ENCODE measurements at places on chromosomes 13 and 19.

GRCh38 chr13:45048890-45049407, 59.6 kb downstream of the GPALPP1 start:
- no peak for DNase-seq

GRCh38 chr19:40367577-40368434, 19.3 kb downstream of the PLD3 start:
- DNase-seq: no peak

DNA sequence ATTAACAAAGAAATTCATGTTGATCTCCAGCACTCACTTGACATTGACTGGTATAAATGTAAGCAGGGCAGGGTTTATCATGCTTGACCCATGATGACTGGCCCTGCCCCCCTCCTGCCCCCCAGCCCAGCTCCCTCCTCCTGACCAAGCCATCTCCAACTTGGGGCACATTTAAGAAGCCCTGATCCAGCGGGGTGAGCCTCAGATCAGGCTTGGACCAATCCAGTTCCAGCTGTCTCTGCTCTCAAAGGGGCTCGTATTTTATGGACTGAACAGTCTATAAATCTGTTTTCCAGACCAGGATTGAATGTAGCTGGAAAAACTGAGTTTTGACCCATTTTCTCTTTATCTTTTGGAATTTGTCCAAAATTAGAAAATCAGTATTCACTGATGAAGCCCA, 100.0 kb downstream of the COL4A1 start:
- no peak for DNase-seq

- no peak for DNase-seq
Measured at GRCh38 chr19:48683349-48683748, 10.5 kb upstream of the NTN5 start.

Measured in stimulated activated CD4-positive, alpha-beta T cell treated with anti-CD3 and anti-CD28 coated beads, TNF-alpha, amount 100 ng/mL, for 1 hour (primary cell).